Caki2 (cell line): ENCODE measurements at places on chromosomes 1 and 21. TPM values are rescaled to one million over a fixed set of nuclear protein-coding genes. Genes with fewer than 3 reads are reported as not detected.

DNA sequence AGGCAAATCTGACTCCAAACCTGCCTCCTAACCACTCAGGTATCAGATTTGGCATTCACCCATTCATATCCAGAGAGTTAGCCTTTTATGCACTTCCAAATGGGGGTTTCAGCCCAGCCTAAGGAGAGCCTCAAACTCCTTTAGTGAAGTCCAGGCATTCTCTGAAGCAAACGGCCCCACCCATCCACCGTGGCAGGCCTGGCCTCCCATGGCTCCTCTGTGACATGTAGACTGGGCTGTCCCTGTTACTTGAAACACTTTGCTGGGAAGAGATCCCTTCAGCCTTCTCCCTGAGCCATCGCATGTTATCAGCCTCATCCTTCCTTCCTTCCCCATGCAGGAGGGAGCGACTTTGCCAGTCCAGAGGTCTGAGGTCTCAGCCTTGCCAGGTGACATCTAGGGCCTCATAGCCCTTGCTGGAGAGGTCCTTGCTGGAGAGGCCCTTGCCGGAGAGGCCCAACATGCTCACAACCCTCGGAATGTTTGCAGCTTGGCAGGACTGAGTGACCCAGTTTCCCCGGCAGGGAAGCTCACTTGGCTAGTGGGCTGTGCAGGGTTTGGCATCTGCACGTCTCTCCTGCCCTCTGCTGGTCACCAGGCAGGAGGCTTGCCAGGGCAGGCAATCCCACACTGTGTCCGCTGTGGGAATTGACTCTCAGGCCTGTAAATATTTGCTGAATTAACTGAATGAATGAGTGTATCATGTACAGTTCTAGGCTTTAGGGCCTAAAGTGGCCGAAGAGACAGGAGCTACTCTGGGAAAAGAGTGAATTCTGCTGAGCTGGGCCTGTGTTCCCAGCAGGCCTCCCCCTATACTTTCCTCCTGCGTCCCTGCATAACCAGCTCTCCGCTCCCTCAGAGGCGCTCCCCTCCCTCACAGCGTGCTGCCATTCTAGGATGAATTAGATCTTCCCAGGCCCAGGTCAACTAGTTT, 26.7 kb upstream of the RBM15 start:
- peak; percentile 45 for DNase-seq

DNA sequence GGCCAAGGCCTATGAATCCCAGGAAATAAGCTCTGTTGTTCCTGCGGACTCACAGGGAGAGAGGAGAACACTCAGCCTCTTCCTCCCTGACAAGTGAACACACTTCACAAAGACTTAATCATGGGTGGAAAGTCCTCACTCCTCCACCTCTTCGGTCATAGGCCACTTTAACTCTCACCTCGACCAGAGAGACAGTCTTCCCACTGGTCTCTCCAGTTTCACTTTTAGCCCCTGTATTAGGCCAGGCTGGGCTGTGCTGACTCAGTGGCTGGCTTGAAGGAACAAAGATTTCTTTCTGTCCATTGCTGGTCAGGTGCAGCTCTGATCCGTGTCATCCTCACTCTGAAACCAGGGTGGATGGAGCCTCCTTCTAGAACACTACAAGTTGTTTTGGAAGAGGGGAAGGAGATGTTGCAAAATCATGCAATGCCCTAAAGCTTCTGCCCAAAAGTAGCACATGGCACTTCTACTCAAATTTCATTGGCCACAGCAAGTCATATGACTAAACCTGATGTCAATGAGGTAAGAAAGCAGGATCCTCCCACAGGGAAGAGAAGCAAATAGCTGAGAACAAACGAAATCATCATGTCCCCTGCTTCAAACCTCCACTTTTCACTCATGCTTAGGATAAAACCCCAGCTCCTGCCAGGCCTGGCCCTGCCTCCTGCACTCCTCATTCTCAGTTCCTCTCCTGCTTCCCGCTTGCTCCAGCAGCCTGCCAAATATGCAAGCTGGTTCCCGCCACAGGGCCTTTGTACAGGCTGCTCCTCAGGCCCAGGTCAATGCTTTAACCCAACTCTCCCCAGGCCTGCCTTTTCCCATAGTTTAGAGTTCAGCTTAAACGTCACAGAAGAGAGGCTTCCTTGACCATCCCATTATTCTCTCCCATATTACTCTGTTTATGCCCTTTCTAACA, 150.5 kb upstream of the RUNX3 start:
- no peak for DNase-seq

DNA sequence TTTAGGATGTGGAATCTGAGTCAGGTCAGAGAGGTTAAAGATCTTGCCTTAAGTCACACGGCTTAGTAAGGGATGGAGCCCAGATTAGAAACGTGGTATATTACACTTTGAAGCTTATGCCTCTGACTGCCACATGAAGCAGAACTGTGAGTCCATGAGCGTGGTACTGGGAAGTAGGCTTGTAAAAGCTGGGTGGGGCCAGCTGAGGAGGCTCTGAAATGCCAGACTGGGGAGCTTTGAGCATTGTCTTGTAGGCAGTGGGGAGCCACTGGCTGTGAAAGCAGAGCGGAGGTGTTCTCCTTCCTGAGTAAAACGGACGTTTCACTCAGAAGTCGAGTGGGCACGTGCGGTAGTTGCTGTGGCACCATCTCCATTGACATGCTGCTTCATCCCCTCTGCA, 72.6 kb upstream of the USP24 start:
- DNase-seq, result no peak

- no peak for DNase-seq
Measured at GRCh38 chr1:18928985-18929384, 26.6 kb upstream of the ALDH4A1 start.

DNA sequence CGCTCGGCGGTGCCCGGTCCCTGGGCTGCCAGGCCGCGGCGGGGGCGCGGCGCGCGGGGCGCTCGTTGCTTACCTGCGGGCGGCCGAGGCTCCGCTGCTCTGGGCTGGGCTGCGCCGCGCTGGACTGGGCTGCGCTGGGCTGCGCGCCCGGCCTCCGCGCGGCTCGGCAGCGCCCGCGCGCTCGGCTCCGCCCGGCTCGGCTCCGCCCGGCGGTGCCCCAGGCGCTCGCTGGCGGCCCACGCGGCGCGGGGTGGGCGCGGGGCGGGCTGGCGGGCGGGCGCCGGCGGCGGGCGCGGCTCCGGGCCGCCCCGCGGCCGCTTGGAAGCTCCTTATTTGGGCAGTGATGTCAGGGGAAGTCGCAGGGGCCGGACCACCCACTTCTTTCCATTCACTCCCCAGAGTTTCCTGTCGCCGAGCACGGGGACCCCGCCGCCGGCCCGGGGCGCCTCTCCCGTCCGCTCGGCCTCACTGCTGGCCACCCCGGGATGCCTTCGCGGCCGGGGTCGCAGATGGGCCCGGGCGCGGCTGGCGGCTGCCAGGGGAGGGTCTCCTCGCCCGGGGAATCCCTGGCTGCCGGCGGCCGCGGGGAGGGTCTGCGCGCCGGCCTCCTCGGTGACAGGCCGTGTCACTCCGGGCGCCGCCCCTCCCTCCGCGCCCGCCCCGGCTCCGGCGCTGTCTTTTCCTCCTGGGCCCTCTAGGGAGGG, 177.7 kb upstream of the EDN2 start:
- no peak for DNase-seq

DNA sequence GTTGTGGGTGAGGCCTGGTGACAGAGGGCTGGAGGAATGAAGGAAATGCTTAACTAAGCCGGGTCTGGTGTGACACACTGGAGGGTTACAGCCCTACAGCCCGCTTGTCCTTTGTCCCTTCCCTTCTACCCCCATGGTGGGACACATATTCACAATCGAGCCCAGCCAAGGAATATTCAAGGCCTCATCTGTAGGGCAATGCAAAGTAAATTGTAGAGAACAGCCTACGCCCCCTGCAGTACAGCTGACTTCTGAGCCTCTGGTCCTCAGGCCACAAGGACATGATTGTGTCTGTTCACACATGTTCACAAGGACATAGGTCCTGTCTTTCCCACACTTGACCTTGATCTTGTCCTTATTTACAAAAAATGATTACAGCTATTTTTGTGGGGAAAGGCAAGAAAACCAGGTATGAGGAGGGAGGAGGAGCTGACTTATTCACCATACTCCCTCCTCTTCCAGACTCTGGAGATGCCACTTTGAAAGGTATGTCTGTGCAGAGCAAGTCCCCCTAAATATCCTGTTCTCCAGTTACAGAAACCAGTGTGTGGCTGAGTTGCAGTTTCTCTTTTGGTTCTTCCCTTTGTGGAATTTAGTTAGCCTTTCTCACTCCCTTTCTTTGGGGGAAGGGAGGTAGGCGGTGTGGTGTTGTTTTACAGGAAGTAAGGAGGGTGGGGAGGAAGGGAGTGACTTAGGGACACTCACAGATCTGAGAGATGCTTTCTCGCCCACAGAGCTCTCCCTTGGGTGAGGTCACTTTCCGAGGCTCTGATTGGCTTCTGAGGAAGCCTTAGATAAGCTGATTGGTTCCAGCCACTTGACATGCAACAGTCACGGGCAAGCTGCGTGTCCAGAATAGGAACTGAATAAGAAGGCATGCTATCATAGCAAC, 14.6 kb downstream of the POLR3GL start:
- peak; percentile 99 for DNase-seq

- DNase-seq, result peak; percentile 38
Measured at GRCh38 chr21:45102391-45102932, 28.1 kb downstream of the ADARB1 start.

DNA sequence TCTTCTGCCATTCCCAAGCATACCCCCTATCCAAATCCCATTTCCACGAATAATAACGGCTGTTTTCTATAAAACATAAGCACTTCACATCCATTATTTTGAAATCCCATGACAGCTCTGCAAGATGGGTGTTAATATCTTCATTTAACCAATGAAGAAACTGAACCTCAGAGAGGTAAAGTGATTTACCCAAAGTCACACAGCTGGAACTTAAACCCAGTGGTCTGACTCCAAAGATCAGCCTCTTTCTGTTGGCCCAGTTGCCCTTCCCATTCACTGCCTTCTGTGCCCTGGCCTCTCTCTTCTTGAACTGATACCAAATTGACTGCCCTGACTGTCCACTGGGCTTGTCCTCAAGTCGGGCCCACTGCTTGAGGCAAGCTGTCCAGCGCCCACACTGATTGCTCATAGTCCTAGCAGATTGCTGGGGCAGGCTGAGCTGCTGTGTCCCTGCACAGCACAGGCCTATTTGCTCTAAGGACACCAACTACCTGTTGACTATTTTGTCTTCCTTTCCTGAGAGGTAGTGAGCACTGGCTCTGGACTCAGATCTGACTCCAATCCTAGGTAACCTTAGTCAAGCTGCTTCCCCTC, 19.3 kb downstream of the TAL1 start:
- no peak for DNase-seq

DNA sequence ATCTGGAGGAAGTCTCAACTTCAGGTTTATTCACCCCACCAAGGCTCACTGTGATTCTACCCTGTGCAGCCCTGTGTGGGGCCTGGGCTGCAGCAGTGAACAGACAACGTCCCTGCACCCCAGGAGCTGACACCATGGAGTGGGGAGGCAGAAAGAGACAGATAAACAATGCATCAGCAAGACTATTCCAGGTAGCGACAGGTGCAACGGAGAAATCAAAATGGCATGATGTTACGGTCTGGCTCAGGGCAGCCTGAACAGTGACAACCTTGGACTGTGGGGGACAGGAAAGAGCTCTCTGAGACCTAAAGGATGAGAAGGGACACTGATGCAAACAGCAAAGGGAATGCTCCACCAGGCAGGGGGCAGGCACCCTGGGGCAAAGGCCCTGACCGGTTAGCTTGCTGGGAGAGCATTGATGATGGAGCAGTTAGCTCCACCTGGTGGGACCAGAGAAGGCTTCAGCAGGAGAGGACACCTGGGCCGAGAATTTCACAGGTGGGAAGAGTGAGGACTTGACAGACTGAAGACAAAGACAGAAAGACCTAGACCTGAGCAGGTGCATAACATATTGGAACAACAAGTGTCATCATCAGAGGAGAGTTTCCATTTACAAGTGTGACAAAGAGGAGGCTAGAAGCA, 589.9 kb downstream of the MATN1 start:
- no peak for DNase-seq

DNA sequence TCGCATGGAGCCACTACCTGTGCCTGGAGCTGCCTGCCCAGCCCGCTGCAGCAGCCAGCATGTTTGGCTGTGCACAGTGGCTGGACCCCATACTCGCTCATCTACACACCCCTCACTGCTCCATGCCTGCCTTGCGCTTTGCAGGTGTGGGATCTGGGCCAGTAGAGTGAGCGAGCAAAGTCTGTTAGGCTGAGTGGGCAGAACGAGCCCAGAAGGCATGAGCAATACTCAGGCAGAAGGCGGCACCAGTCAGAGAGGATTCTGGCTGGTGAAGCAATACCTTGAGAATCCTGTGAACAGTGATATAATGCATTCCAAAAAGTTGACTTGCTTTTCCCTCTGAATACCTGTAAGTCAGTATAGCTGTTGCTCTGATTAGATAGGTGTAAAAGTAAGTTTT, 816.4 kb downstream of the KCNT2 start:
- DNase-seq, result no peak

DNA sequence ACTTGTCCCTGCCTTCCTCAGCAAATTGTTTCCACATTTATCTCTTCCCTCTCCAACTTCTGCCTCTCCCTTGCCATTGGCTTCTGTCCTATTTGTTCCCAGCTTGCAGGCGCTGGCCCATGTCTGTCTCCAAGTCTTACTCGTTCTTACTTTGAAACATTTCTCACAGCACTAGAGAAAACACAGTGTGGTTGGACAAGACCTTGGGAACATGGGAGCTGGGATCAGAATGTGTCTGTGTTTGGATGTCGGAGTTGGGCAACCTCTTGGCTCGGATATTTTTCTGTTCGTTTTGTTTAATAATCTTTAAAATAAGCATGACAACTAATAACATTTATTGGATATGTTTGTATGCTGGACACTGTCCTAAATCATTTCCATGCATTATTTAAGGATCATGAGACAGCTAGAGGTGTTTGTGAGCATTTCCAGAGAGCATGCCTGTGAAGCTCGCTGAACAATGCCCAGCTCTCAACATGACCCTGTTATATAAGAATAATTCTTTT, 5.9 kb upstream of the BRWD1 start:
- DNase-seq, result no peak

GRCh38 chr21:15020797-15021196, 44.0 kb downstream of the NRIP1 start:
- DNase-seq, result no peak

DNA sequence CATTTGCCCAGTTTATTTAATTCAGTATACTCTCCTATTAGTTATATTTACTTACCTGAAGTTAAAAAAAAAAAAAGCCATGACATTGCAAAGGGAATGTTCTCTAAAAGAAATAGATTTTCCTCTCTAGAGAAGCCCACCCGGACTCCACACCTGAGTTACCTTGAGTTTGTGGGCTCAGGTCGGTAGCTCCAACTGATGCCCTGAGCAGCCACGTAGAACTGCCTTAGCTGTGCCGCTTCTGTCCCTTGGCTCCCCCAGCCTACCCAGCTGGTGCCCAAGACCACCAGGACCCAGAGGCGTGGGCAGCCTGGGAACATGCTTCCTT, 250 bp downstream of the F5 start:
- no peak for DNase-seq

MIXL1 gene
- not detected in 2 replicates for total RNA-seq

ROR1 gene
- total RNA-seq, result 0.41 and 3.4 TPM in 2 replicates

TMPRSS15 gene
- total RNA-seq, result not detected in 2 replicates

DPT gene
- not detected in 2 replicates for total RNA-seq

SLC16A1 gene
- total RNA-seq, result 29.8 and 34.6 TPM in 2 replicates

FCGR2B gene
- total RNA-seq, result not detected in 2 replicates

CNKSR1 gene
- total RNA-seq, result not detected in 2 replicates

ILDR2 gene
- not detected in 2 replicates for total RNA-seq
